ENCODE measurements at places on chromosomes 5 and 9.

GRCh38 chr9:114002271-114002985, 75.7 kb downstream of the AMBP start:
- no peak for DNase-seq

DNA sequence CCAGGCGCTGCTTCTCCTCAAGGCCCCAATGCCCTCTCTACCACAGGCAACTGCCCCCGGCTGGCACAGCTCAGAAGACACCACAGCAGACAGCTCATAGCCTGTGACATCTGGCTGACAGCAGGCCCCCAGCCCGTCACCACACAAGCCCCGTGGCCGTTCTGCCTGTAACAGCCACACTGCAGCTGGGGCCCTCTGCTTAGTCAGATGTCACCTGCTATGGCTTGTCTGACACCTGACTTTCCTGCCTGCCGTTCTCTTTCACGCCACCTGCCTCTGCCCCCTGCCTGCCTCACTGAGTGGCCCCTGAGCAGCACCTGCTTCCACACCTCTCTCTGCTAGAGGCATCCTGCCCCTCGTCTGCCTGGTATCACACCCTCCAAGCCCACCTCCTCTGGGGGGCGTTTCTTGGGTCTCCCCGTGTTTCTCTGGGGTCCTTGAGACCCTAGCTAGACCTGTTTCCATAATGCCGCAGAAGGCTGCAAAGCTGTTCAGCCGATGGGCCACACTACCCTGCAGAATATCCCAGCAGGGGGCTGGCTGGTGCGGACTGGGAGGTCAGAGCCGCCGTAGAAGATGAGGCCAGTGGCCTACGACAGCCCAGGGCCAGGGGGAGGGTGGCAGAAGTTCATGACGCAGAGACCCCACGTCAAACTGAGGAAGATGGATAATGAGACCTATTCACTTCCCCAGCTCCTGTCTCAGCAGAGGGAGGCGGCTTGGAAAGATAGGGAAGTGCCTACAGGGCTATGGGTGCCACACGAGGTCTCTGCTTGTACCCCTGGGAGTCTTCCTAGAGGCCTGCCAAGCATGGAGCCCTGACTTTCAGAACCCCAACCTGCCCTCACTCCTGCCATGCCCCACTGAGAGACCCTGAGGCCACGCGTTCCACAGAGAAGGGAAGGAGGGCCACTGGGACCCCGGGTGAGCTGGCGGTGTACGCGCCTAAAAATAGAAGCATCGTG, 95.1 kb downstream of the ZNF354C start:
- no peak for DNase-seq

DNA sequence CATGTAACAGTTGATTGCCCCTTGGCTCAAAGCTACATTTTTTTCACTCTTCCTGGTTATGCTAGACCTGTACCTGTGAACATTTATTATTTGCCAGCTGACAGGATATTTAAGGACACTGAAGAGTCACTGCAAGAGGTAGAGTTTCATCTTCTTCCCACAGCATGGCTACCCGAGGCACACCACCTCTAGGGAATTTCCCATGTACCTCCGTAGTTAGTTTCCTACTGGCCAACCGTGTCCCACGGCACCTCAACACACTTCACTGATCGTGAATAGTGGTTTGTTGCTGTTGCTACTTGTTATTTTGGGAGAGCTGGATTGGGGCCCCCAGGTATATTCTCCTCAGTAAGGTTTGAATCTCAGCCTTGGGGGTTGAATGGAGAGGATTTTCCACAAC, 648.6 kb downstream of the SEMA5A start:
- no peak for DNase-seq

DNA sequence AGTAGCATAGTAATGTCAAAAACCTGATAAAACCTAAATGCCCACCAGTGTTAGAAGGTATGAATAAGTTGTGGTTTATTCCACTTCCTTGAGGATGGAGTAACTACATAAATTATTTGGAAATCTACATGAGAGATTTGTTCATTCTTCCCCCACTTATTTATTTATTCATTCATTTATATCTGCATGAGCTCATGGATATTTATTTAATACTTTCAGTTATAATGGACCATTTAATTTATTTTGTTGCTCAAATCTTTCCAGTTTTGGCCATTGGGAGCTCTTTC, 223.8 kb upstream of the S1PR3 start:
- DNase-seq: no peak

GRCh38 chr9:82584349-82584863, 478.5 kb downstream of the RASEF start:
- DNase-seq: no peak

- DNase-seq: no peak
Measured at GRCh38 chr9:116504893-116505480, 182.1 kb upstream of the TRIM32 start.

- no peak for DNase-seq
Measured at GRCh38 chr9:71944754-71945375, 33.4 kb downstream of the C9orf85 start.

- DNase-seq: no peak
Measured at GRCh38 chr5:68264024-68264956, 48.7 kb downstream of the PIK3R1 start.

DNA sequence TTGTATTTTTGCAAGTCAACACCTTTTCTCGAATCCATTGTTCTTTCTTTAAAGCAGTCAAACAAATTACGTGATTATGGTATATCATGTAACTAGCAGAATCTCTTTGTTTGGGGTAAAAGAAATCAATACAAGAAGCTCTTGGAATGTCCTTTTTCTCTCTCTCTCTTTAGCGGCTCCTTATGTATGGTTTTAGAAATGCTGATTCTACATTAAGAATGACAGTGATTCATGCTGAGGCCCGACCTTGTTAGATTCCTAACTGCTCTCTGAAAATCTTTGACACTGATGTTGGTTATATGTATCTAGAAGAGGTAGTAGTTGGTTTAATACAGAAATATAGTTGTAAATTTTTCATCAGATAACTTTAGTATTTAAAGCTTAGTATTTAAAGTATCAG, 76.4 kb downstream of the SNX24 start:
- DNase-seq: no peak

- no peak for DNase-seq
Measured at GRCh38 chr9:75152416-75152815, 64.1 kb downstream of the OSTF1 start.

DNA sequence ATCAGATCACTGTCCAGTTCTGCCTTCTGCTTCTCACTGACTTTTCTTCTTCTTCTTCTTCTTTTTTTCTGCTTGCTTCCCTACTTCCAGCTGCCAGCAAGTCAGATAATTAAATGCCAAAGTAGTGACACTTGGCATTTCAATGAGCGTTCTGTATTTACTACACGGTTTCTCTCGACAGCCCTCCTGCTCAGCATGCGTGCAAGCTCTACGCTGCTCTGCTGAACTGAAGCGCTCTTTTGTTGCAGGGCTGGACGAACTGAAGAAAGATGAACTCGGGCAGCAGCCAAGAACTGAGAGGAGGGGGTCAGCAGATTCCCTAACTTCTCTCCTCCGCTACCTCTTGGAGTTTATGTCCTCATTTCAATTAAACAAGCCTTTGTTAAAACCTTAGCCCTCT, 319.1 kb downstream of the GLIS3 start:
- DNase-seq: no peak

- peak; percentile 30 for DNase-seq
Measured at GRCh38 chr9:21316860-21317259, 11.7 kb upstream of the IFNA5 start.

GRCh38 chr5:80987078-80987766, 27.1 kb downstream of the RASGRF2 start:
- no peak for DNase-seq

DNA sequence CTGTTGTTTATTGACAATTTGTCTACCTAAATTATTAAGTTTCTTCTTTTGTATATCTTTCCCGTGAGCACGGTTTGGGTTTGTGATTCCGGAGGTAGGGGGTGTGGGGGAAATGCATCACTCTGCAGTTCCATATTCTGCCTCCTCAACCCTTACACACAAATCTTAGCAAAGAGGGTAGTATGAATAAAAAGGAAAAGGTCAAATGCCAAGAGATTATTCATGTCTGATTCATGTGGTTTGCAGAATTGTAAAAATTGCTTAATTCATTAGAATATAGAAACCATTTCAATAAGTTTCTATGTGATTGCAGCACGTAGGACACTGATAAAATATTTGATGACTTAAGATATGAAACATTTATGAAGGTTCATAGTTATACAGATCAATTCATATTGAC, 601.9 kb downstream of the SEMA5A start:
- no peak for DNase-seq

DNA sequence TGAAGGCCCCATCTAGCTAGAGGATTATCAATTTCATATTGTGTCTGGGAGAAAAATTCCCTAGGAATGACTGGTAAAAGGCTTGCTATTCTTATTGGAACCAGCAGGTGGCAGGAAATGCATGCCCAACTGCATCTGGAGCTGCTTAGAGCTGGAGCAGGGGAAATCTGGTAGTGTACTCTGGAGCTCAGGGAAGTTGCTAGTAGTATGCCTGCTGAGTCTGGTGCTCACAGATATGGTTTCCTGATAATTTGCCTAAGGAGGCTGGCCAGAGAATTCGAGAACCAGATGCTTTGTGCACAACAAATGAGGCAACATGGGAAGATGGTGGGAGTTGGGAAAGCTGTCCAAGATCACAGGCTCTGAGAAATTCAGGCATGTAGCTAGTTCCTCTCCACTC, 53.7 kb downstream of the G3BP1 start:
- peak; percentile 76 for DNase-seq

DNA sequence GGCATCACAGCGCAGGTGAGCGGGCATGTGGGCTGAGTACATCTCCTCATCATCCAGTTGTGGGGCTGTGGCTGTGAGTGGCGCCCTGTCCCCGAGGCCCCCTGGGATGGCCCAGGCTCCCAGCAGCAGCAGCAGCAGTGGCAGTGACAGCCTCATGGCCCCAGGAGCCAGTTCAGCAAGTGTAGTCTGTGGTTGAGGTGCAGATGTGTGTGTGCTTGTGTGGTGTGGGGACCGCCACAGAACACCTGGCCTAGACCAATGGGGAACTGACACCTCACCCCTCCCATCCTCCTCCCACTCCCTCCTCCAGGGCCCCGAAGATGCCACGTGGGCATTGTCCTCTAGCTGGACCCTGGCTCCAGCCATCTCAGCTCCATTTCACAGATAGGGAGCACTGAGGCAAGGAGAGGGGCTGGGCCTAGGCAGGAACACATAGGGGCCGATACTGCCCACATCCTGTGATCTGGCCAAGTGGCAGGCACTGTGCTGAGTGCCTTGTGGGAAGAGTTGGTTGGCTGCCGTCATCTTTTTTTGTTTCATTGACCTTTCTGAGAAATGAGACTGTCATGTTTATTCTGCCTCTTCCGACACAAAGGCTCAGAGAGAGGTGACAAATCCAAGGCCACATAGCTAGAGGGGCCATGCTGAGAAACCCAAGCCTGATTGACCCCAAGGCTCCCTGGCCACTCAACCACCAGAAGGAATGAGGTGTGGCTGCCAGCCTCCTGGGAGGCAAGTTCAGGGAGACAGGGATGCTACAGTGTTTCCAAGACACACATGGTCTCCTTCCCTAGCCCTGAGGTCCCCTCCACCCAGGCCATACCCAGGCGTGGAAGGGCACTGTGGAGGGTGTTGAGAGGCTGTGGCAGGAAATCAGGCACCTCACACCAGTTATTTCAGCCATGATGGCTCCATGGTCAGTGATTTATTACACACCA, at the start of gene MZB1:
MZB1 (minus strand) TSS at position 213 of the 938 bp plus-strand sequence; CDS start at position 156, 57 bp downstream.
- no peak for DNase-seq

GRCh38 chr5:136062366-136063274, 33.8 kb downstream of the TGFBI start:
- DNase-seq: peak; percentile 64

DNA sequence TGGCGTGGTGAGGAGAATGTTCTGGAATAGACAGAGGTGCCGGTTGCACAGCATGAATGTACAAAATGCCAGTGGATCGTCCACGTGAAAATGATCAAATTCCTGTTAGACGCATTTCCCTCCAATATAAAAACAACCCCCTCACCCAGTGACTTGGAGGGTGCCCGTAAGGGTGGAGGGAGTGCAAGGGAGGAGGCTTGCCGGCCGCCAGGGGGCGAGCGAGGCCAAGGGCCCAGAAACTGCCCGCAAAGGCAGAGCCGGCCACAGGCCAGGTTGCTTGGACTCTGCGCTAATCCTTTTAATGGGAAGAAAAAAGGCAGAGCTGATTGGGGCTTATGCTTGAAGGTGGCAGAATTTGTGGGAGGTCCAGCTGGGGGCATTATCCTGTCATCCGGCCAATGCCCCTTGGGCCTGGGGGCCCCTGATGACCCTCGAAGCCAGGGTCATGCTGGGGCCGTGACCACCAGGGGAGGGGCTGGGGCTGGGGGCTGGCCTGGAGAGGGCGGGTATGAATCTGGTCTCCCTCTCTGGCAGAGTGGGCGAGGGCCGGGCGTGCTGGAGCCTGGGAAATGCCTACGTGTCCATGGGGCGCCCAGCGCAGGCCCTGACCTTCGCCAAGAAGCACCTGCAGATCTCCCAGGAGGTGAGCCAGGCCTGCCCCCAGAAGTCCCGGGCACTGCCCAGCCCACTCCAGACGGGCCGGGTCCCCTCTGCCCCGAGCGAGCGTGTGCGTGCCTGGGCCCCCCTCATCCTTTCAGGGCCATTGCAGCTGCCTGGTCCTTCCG, 12.0 kb downstream of the GPSM1 start:
- DNase-seq: peak; percentile 72

DNA sequence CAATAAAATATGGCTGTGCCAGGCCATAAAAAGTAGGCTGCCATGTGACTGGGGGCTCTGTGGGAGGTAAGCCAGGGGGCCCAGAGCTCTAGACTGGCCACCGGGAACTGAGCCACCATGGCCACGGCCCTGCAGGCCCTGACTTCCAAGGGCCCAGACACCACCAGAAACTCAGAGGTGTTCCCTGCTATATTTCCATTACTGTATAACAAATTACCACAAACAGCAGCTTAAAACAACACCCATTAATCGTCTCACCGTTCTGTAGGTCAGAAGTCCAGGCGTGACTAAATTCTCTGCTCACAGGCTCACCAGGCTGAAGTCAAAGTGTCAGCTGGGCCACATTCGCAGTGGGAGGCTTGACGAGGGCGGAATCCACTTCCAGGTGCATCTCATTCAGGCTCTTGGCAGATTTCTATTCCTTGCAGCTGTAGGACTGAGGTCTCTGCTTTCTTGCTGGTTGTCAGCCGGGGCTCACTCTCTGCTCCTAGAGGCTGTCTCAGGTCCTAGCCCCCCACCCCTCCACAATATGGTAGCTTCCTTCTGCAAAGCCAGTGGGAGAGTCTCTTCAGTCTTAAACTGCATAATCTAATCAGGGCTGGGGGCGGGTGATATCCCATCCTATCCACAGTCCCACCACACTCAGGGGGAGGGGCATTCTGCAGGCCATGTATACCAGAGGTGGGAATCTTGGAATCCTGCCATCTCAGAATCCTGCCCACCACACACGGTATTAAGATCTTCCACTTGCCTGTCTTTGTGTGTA, 125.4 kb downstream of the C5orf15 start:
- DNase-seq: no peak

Data from RKO (cell line).